Germinal center (tissue), 1 donor: ENCODE measurements at places on chromosomes 3 and 15.

DNA sequence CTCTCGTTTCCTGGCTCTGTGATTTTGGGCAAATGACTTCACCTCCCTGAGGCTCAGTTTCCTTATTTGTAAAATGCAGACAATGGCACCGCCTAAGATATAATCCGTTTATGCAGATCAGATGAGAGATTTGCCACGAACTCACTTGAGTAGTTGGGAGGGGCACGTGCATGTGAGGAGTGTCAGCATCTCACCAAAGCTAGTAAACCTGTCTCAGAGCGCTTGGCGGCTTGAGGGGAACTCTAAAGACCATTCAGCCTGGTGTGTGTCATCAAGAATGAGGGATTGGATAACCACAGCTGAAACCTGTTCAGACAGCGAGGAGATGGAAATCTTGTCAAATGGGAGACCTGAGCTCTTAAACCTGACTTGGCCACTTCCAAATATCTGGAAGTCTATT is 48.7 kb downstream of the BDH1 start:
- no peak for DNase-seq

DNA sequence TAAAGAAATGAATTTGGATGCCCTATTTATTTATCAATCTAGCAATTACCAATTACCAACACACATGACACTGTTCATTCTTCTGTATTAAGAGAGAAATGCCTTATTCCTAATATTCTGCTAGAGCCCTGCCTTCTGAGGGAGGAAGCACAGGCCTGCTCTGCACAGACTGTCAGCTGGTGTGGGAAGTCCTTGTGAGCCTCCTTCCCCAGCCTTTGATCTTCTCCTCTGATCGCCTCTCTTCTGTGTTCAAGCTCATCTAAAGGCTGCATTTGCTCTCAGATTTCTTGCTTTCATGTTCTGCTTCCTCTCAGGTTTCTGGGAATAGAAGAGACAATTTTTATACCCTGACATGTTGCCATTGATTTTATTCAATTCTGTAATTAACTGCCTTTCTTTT is 290.6 kb upstream of the UMPS start:
- no peak for DNase-seq

DNA sequence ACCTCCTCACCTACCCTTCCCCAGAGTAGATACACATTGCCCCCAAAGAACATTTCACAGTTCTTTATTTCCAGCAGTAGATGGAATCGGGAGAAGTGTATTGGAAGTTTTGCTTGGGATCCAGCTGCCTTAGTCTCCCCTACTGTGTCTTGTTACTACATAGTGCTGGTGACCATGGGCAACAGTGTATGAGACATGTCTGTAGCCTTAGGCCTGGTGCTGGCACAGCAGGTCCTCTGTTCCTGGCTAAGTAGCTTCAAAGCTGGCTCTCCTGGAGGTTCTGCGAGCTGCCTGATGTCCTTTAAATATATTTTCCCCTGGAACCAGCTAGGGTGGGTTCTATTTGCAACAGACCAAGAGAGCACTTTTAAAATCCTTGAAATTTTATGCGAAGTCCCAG is 174.7 kb downstream of the THSD4 start:
- DNase-seq, result no peak

DNA sequence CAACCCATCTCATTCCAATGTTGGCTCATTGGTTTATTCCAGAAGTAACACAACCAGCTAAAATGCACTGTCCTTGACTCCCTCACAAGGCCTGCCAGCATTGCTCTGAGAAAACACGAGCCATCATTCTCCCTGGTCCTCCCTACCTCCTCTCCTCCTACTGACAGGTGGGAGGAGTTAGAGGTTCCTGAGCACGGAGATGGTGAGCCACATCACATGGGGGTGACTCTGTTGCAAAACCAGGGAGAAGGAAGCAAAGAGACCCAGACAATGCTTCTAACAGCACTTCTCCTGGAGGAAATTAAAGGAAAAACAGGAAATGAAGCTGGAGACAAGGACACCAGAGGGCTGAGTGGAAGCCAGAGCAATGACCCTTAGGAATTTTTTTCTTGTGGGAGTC is 667.4 kb downstream of the NTRK3 start:
- DNase-seq, result no peak

- peak; percentile 43 for DNase-seq
Measured at GRCh38 chr15:56371495-56372147, 6.4 kb downstream of the TEX9 start.

- peak; percentile 51 for DNase-seq
Measured at GRCh38 chr3:188049606-188050530, 104.1 kb upstream of the LPP start.

DNA sequence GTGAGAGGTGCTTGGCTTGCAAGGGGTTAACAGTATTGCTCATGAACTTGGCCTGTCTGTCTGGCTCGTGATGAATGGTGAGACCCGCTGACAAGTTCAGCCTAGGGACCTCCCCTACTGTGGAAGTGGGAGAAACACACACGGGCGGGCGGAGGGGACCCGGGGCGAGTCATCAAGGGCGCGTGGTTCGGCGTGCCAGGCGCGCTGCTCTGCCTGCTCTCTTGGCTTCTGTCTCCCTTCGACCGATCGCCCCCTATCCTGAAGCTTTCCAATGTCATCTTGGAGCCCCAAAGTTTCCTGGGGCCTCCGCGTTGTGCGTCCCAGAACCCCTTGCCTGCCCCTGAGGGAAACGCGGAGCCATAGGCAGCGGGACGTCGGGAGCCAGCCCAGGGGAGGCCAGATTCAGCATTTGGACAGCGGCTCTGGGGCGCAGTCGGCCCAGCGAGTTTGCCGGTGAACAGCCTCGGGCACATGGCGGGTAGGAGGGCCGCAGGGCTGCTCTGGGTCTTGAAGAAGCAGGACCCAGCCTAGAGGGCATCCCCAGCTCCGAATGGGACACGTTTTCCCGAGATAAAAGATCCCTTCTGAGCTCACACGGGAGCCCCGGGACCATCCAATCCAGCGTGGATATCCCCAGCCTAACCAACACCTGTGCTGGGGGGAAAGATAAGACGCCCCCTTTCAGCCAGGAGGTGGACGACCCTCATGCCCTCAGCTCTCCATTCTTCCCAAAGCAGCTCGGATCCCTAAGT is 27.0 kb upstream of the POLG start:
- peak; percentile 82 for DNase-seq

DNA sequence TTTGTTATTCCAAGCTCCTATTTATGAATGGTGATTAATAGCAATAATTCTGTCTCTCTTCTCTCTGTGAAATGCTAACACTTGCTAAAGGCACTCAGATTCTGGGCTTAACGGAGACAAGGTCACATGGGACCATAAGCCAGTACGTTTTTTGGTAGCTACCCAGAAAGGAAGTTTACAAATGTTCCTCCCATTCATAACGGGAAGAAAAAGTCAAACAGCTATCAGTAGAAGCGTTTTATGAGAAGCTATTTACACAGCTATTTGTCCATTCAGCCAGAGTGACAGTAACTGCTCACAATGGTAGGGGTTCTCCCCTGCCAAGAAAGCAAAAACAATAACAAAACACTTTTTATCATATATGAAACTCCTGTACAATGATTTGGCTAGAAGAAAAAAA is 51.5 kb downstream of the ZMAT3 start:
- no peak for DNase-seq

- no peak for DNase-seq
Measured at GRCh38 chr3:69738315-69738714, 949 bp upstream of the MITF start.

DNA sequence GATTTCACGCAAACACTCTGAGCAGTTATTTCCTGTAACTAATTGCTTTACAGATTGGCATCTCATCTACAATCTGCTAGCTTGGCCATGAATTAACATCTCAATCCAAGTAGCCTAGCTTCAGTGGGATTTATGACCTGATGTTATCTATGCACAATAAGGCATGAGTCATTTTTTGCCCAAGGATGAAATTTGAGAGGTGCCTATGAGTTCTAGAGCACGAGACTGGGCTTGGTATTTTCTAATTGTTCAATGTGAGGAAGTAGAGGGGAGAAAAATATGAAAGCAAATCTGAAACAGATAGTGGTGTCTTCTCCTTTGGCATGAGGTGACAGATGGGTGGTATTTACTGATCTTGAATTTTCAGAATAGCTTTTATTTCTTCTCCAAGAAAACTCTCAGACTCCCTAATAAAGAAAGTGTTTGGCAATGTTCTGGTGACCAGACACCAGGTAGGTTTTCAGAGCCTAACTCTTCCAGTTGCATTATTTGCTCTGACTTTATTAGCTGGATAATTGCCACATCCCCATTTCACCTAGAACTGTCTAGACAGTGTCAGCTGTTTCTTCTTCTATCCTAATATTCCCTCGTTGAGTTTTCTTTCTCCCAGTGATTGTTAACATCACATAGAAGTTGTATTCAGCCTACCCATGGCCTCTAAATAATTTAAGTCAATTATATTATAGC is 301.0 kb upstream of the UMPS start:
- no peak for DNase-seq

DNA sequence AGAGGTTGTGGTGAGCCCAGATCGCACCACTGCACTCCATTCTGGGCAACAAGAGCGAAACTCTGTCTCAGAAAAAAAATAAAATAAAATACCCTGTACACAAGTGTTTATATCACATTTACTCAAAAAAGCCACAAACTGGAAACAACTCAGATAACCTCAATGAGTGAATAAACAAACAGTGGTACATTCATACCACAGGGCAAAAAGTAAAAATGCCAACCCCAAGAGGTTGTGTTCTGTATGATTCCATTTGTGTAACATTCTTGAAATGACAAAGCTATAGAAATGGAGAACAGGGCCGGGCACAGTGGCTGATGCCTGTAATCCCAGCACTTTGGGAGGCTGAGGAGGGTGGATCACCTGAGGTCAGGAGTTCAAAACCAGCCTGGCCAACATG is 12.9 kb downstream of the EDC3 start:
- DNase-seq, result no peak

GRCh38 chr3:52317208-52318000 is 1.3 kb downstream of the DNAH1 start:
- DNase-seq, result peak; percentile 78

DNA sequence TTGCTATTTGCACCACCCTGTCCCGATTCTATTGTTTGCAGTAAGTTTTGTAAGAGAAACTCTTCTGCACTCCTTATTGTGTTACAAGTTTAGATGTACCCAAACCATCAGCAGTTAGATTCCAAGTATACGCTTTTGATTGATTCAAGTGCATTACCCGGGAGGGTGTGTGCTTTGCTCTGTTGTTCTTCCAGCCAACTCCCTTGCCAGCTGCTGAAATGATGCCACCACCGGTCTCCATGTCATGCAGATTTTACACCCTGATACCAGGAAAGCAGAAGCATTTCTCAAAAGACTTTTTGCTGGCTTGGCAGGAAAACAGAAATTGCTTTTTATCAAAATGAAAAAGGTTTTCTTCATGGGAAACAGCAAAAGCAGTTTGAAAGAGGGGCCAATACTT is 1006.6 kb upstream of the CFAP20DC start:
- no peak for DNase-seq

- DNase-seq, result no peak
Measured at GRCh38 chr3:100169201-100169920, 55.1 kb upstream of the FILIP1L start.

DNA sequence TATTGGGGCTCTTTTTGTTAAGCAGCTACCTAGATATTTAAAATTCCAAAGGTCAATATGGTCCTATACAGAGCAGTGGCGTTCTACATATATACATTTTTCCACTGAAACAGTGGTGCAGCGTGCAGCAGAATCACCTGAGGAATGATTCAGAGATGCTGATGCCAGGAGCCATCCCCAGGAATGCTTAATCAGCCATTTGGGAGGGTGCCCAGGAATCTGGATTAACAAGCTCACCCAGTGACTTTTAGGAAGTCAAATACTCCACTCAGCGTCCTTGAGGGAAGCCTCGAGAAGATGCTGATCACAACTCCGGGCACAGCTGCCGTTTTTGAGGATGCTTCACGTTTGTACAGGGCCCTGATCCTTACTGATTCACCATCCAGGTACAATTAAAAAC is 82.6 kb upstream of the ARHGEF3 start:
- no peak for DNase-seq

DNA sequence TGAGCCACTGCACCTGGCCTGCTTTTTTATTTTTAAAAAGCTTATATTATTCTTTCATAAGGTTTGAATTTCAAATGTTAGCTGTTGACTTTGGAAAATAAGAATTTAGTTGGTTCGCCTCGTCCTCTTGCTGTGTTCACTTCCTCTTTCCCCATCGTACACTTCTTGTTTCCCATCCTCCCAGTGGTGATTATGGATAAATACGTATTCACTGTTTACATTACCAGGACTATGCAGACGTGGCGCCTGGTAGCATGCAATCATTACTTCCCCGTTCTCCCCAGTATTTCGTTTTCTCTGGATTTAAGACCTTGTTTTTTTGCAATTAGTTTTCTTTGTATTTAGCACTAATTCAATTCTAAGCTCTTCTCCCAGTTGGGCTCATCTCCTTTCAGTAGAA is 70.1 kb downstream of the LMLN start:
- DNase-seq, result no peak

DNA sequence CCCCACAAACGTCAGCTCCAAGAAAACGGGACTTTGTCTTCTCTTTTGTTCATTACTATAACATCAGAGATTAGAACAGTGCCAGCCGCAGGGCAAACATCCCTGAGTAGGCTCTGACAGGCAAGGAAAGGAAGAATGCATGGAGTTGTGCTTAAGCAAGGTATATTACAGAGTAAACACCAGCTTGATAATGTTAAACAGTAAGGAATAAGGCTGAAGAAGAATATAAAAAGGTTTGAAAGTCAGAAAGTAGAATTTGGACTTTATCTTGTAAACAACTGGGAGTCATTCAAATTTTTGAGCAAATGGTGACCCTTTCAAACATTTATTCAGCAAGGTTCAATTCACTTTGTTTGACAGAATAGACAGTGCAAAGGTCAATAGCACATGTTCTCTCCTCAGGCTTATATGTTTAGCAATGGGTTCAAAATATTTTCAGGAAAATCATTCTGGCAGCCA is 11.0 kb downstream of the GABPB1 start:
- no peak for DNase-seq

DNA sequence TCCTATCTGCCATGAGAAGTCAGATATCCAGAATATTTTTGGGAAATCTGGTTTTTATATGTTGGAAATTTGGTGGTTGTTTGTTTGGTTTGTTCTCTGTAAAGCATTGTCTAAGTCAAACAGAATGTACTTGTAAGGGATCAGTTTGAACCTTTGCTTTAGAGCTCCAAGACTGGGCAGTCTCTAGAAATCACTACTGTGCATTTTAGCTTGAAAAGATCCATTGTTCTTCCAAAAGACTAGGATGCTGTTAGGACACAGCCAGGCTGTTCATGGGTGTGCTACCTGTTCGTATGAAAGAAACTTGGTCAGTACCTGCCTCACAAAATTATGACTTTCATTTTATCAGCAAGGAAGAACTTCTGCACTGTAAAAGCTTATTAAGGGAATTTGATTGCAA is 182.6 kb downstream of the WDR72 start:
- no peak for DNase-seq

DNA sequence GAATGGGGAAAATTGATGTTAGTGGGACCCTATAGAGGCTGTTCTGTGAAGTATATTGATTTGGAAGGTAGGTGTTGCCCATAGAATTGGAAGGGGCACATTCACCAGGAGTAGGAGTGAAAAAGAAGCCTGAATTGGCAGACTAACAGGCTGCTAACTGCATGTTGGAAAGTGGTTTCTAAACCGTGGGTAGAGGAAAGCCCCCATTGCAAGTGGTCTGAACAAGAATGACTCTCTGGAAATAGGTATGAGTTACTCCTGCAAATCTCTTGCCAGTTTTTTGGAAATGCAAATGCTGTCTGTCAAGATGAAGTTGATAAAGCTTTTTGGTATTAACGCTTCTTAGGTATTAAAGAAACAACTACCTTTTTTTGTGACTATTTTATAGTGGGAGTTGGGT is 3.5 kb downstream of the UBE2E1 start:
- no peak for DNase-seq

GRCh38 chr3:174362556-174362955 is 496.6 kb upstream of the NAALADL2 start:
- DNase-seq, result no peak
